ENCODE measurements at places on chromosomes 5 and 9.

DNA sequence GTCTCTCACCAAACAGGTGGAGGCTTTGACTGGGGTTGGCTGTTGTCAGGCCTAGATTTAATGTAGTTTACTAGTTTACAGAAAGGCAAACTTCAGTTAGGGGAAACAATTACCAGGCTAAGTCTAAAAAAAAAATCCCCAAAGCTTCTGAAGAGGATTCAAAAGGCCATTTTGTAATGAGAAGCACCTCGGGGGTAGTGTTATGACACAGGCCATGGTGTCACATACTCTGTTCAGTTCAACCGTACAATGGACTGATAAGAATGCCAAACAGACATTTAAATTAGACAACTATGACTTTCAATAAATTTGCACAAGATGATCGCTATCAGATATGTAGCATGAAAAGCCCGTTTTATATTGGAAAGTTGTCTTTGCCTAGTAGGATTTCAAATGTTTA is 120.1 kb upstream of the PCA3 start:
- DNase-seq: no peak

DNA sequence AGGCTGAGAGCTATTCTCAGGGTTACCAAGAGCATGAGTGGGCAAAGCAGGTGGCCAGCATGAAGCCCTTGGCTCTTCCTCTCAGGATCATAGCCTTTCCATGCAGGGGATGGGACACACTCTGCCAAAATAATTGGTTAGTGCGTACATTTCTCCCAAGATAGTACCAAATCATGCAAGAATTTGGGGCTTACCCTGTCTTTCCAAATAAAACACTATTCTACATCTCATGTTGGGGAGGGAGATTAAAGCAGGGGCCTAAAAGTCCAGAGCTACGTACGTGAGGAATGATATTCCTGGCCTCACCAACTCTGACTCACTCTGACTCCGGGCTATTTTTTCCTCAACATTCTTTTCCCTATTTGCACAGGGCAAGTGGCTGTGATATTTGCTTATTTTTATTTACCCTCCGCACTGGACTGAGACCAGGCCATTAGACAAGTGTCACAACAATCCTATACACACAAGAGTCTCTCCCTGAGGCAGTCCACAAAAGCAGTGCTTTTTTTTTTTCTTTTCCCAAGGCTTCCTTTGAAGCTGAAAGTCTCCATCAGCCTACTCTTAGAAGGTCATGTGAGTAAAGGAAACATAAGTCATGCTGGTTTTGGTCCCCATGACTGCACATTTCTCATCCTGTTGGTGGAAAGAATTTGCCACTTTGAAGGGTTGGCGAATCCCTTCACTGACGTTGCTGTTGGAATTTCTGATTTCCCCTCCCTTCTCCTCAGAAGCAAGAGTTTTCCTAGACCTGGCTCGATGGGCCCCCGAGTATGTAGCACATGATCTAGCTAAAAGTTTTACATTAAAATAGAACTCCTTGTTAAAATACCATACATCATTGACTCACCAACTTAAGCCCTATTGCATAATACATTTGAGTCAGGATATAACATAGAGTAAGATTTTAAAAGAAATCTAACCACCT is 40.0 kb downstream of the TMEM252 start:
- no peak for DNase-seq

DNA sequence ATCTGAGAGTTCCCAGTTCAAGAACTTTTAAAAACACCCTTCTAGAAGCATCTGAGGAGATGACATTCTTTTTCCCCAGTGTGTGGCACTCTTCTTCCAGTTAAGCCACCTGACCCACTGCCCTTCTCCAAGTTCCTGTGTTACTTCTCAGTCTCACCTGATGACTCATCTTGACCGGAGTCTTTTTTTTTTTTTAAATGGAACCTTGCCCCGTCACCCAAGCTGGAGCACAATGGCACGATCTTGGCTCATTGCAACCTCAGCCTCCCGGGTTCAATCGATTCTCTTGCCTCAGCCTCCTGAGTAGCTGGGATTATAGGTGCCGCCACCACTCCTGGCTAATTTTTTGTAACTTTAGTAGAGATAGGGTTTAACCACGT is 224.1 kb upstream of the DAB2 start:
- DNase-seq: no peak

DNA sequence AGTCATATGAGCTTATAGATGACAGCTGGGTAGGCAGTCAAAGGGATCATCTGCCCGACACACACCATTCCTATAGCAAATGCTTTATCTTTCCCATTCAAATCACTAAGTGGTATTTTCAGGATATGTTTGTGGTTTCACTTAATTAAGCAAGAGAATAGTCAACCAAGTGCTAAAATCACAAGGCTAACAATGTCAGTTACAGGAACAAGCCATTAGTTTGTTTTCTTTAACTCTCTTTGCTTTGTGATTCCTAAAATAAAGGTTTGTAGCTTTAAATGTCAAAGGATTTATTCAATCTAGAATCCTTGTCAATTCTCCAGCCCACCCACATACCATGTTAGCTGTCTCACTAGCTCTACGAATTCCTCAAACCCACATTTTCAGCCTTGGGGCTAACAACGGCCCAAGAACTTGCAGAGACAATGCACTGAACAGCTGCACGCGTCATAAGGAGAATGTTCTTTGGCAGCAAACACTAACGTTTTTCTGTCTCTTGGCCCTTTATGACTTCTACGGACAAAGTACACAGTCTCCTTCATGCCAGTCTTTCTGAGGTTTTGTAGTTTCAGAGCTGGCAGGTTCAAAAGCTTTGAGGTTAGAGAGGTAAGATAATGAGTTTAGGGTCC is 56.6 kb downstream of the ELAVL2 start:
- no peak for DNase-seq

DNA sequence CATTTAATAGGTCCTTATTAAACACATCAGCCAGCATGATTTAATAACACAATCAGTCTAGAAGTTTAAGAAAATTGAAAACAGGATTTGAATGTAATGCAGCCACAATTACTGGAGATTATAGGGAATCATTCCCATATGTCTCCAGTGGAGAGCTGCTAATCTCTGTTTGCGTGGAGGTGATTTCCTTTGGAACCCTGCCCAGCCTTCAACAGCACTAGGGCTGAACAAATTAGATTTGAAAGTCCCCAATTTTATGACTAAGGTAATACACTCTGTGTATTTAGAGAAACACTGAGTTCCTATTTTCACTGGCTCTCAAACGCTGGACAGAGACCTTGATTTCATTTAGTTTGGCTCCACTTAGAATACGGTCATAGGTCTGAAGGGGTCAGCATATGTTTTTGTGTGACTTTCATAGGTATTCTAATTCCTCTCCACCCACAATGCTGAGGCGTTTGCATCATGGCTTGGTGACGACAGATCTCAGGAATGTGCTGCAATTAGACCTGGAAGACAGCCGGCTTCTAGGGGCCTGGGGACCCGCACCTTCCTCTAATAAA is 508.3 kb downstream of the EBF1 start:
- no peak for DNase-seq

DNA sequence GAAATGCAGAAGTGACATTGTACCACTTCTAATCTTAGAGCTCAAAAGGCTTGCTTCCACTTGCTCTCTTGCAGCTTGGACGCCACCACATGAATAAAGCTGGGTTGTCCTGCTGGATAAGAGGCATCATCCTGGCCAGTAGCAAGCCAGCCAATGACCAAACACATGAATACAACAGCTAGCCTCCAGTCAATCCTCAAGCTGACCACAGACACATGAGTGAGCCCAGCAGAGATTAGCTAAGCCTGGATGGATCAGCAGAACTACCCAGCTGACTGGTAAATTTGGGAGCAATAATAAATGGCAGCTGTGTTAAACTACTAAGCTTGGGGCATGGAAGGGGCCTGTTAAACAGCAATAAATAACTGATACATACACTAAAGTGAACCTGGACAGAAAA is 121.1 kb upstream of the SLC12A2 start:
- no peak for DNase-seq

DNA sequence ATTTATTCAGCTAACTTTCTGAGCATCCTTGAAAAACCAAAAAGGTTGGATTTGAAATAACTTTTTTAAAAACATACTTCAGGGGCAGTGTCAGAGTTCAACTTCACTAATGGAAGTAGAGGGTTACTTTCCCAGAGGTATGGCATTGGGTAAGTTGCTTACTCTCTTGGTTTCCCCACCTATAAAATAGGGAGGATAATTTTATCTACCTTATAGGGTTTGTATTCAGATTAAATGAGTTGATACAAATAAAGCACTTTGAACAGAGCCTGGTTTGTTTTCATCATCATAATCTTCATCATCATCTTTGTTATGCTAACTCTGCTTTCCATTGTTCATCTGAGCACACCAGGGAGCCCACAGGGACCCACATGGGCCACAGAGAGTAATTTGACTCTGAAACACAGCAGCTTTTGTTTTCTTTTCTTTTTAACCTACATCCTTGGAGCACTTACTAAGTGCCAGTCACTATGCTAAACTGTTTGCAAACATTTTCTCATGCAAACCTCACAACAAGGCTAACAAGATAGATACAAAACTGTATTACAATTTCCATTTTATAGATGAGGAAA is 179.1 kb upstream of the SLC24A2 start:
- no peak for DNase-seq

GRCh38 chr9:128669786-128670185 is 13.1 kb upstream of the DYNC2I2 start:
- no peak for DNase-seq

GRCh38 chr5:124341066-124341858 is 405.2 kb downstream of the ZNF608 start:
- no peak for DNase-seq

DNA sequence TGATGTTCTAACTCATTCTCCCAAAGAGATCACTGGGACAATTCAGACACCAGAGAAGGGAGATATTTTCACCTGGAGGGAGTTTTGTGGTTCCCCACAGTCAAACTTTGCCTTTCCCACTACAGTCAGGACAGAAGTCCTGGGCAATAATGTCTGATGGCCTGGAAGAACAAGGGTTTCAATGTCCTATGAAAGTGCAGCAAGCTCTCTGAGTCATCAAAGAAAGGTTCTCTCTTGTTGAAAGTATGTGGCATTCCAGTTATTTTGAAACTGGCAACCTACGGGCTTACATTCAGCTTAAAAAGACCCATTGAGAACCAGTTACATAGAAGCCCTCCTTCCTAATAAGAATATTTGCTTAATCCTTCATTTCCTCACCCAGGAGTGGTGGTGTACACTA is 103.9 kb downstream of the INSYN2B start:
- no peak for DNase-seq

GRCh38 chr5:67216564-67216963 is 20.0 kb upstream of the CD180 start:
- DNase-seq: no peak

- DNase-seq: no peak
Observed at GRCh38 chr5:14672082-14672481, 7.6 kb downstream of the OTULIN start.

DNA sequence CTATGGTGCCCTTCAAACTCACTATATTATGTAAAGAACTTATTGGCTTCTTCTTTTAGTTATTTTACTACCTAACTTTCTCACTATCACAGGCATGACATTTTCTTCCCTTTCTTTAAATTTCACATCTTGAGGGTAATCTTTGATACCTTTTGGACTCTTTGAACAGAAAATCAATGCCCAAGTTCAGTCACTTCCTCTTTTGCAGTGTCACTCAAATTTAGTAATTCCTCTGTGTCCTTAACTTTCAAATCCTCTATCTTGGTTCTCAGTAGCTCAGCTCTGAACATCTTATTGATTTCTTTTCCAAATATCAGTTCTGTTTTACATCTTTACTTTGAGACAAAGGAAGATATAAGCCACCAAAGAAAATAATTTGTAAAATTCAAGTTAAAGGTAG is 25.5 kb downstream of the CNTLN start:
- no peak for DNase-seq

- no peak for DNase-seq
Observed at GRCh38 chr9:6944093-6944551, 186.3 kb downstream of the KDM4C start.

- no peak for DNase-seq
Observed at GRCh38 chr5:1868886-1869475, 13.7 kb downstream of the IRX4 start.

DNA sequence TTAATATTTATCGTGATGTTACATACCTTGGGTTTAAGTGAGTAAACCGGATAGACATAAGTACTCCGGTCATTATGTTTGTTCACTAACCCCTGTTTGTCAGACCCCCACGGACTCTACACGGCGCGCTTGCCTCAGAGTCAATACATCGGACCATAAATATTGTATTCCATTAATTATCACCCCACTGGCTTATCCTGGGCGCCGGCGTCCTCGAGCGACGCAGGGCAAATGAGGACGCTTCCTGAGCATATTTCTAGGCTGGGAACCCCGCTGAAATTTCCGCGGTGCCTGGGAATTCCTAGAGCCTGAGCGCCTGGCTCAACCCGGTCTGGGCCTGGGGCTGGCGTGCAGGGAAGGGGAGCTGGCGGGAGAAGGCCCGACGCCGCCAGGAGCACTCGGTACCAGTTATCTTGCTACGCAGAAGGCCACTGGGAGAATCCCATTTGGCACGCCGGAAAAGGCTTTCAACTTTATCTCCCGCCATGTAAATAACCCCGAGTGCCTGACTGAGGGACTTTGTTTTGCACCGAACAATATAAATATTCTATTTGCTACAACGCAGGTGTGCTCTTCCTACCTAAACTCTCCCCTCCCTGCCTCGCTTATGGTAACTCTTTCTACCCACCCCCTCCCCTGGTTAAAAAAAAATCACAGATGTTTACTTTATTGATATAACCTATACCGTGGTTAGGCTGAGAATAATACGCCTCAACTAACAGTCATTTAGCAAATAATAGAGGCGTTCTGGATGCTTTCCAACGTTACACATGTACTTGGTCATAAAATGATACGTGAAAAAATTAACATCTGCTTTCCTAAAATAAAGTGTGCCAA is 19.4 kb downstream of the NR2F1 start:
- DNase-seq: no peak

- no peak for DNase-seq
Observed at GRCh38 chr5:17670353-17670752, 36.1 kb downstream of the TAF11L14 start.

DNA sequence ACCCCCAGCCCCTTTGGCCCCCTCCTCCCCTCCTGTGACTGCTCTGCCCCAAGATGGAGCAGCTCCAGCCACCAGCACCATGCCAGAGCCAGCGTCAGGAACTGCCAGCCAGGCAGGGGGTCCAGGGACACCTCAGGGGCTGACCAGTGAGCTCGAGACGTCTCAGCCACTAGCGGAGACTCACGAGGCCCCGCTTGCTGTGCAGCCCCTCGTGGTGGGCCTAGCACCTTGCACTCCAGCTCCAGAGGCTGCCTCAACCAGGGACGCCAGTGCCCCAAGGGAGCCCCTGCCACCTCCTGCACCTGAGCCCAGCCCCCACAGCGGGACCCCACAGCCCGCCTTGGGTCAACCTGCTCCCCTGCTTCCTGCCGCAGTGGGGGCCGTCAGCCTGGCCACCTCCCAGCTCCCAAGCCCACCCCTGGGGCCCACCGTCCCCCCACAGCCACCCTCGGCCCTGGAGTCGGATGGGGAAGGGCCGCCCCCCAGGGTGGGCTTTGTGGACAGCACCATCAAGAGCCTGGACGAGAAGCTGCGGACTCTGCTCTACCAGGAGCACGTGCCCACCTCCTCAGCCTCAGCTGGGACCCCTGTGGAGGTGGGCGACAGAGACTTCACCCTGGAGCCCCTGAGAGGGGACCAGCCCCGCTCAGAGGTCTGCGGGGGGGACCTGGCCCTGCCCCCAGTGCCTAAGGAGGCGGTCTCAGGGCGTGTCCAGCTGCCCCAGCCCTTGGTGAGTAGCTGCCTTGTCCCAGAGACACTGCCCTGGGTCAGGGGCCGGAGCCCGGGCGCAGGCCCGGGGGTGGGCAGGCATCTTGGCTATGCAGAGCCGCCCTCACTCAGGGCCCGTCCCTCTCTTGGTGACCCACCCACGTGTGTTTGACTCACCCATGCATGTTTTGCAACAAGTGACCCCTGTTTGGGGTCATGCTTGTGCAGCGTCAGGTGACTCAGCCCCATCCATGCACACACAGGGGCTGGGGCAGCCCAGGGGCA is 105.2 kb downstream of the WNK2 start:
- no peak for DNase-seq
